Heart right ventricle (tissue), 16 donors: ENCODE measurements at places on chromosomes 13 and 19. TPM values are rescaled to one million over a fixed set of nuclear protein-coding genes. Genes with fewer than 3 reads are reported as not detected.

- no peak overlapping the region for H3K4me3 ChIP-seq
- H3K27me3 ChIP-seq = no peaks in the 10 kb centered on the region
- DNase-seq = no peak
Observed at GRCh38 chr13:109273326-109273751, 513.0 kb downstream of the IRS2 start.

DNA sequence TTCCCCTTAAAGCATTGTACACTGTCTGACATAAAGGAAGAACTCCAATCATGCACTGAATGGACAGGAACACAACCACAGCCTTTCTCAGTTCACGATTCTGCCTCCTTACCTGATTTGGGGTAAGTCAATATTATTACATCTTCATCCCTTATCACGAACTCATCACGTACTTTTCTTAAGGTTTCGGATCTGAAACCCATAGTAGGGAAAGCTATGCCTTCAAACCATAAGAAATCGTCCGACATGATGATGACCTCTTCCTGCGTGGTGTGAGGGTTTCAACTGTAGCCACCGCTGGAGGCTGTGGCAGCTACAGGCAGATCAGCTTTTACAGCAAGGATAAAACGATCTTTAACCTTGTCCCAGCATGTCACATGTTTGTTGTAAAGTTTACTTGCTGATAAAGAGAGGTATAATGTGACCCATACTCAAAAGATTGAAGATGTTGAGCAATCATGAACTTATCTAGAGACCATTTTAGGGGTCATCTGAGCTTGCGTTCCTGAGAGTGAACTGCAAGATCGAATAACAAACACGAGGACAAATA lies at the start of gene SULT2A1:
Gene SULT2A1 (minus strand): TSS at position 306 of the 550 bp plus-strand sequence. CDS start 58 bp downstream, at position 248.
- no peak for DNase-seq
- H3K27me3 ChIP-seq = peaks cover 13% of the 10 kb centered on the region
- H3K36me3 ChIP-seq = no peaks in the 10 kb centered on the region
- no peaks in the 10 kb centered on the region for H3K4me1 ChIP-seq

- DNase-seq = no peak
- H3K36me3 ChIP-seq = no peaks in the 10 kb centered on the region
- no peaks in the 10 kb centered on the region for H3K4me1 ChIP-seq
- H3K4me3 ChIP-seq = no peak overlapping the region
- H3K27me3 ChIP-seq = peaks cover 36% of the 10 kb centered on the region
Observed at GRCh38 chr13:111886217-111886945, 180.6 kb upstream of the SOX1 start.

DNA sequence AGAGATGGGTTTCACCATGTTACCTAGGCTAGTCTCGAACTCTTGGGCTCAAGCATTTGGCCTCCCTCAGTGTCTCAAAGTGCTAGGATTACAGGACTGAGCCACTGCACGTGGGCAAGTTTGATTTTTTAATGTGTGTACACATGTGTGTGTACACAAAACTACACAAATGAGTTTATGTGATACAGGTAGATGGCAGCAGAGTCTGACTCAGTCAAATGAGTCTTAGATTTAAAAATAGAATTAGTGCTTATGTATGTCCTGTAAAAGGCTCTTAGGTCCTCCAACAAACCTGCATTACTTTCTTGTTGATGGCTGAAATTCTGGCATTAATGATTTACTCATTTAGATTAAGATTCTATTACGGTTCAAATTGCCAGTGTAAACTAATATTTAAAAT lies 293.7 kb downstream of the PCDH17 start:
- no peak overlapping the region for H3K4me3 ChIP-seq
- no peak for DNase-seq
- H3K4me1 ChIP-seq = no peaks in the 10 kb centered on the region
- H3K36me3 ChIP-seq = no peaks in the 10 kb centered on the region

DNA sequence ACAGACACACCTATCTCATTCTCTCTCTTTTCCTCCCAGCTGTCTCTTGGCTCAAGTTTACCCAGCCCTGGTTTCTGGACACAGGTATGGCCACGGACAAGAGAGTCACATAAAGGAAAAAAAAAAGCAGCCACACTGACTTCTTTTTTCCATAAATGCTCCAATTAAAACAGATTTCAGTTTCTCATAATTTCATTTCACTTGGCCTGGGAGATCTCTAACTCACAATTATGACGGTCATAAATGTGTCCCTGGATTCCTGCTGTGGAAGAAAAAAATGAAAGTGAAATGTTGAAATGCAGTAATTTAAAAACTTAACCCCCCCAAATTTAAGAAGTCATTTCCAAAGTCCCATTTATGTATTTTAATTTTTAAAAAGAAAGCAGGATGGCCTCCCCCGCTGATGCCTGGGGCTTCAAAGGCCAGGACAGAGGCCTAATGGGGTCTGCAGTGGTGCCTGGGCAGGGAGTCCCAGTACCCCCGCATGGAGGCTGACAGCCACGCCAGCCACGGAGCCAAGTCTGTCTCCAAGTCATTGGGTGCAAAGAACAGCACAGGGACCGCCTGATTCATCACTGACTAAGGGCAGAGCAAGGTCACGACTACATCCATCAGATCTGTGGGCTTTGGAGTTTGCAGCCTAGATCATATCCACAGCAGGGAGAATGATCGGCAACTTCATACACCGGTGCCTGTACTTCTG lies 79.7 kb downstream of the TSHZ3 start:
- no peaks in the 10 kb centered on the region for H3K36me3 ChIP-seq
- H3K4me1 ChIP-seq = no peaks in the 10 kb centered on the region
- H3K27ac ChIP-seq = no peak overlapping the region
- no peak overlapping the region for H3K4me3 ChIP-seq

GRCh38 chr19:57675881-57676280 lies 5.9 kb upstream of the ZNF551 start:
- no peak for DNase-seq
- no peak overlapping the region for H3K4me3 ChIP-seq
- H3K4me1 ChIP-seq = no peaks in the 10 kb centered on the region

GRCh38 chr19:31313291-31314030 lies 35.8 kb downstream of the TSHZ3 start:
- H3K36me3 ChIP-seq = peaks cover under 1% of the 10 kb centered on the region
- no peak overlapping the region for H3K27ac ChIP-seq
- no peak overlapping the region for H3K4me3 ChIP-seq
- H3K4me1 ChIP-seq = peaks cover 60% of the 10 kb centered on the region

GRCh38 chr19:45499196-45500180 lies 1.2 kb downstream of the PPM1N start:
- peak overlapping the region; percentile 24 for H3K4me3 ChIP-seq
- DNase-seq = no peak
- peaks cover 33% of the 10 kb centered on the region for H3K27me3 ChIP-seq

DNA sequence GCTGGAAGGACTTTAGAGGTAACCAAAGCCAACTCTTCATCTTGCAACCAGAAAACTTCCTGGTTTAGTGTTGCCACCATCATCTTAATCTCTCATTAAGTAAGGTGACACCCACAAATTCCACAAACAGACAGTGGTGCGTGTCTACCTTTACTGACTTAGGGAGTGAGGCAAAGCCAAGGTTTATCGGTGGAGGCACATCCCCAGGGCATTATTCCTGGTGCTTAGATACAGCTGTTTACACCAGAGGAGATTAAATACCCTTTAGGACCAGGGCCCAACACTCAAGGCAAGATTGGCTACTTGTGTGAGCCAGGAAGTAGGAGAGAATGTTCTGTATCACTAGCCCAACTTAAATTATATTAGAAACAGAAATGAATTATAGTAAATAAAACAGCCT lies 9.5 kb downstream of the STOML3 start:
- no peak overlapping the region for H3K27ac ChIP-seq
- no peak overlapping the region for H3K4me3 ChIP-seq
- no peak for DNase-seq
- no peaks in the 10 kb centered on the region for H3K27me3 ChIP-seq
- H3K36me3 ChIP-seq = no peaks in the 10 kb centered on the region

- peaks cover 8% of the 10 kb centered on the region for H3K27me3 ChIP-seq
- H3K36me3 ChIP-seq = no peaks in the 10 kb centered on the region
- H3K27ac ChIP-seq = peak overlapping the region; percentile 85
- peak overlapping the region; percentile 73 for H3K4me3 ChIP-seq
- DNase-seq = peak; percentile 26
Observed at GRCh38 chr19:53466726-53467484, 628 bp upstream of the ZNF813 start.

- H3K4me1 ChIP-seq = no peaks in the 10 kb centered on the region
- H3K4me3 ChIP-seq = no peak overlapping the region
- no peaks in the 10 kb centered on the region for H3K27me3 ChIP-seq
- DNase-seq = no peak
- H3K27ac ChIP-seq = no peak overlapping the region
Observed at GRCh38 chr13:55815458-55816033, 1325.2 kb upstream of the PRR20A start.

DNA sequence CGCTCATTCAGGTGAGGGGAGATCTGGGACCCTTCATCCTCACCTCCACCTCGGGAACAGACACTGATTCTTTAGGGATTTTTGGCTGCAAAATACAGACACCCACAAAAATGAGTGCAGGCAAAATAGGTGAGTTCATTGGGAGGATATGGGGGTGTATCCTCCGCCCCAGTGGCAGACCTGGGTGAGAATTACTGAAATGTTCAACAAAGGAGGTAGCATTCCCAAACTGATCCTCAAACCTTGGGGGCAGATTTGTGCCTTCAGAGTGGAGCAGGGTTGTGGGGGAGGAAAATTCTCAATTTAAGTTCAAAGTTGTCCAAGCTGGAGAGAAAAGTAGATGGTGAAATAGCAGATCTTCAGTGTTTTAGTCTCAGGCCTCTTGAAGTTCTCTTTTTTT lies 31.3 kb upstream of the SIN3B start:
- H3K4me3 ChIP-seq = no peak overlapping the region
- no peak for DNase-seq
- H3K4me1 ChIP-seq = no peaks in the 10 kb centered on the region
- no peaks in the 10 kb centered on the region for H3K36me3 ChIP-seq
- no peaks in the 10 kb centered on the region for H3K27me3 ChIP-seq
- H3K27ac ChIP-seq = no peak overlapping the region

DNA sequence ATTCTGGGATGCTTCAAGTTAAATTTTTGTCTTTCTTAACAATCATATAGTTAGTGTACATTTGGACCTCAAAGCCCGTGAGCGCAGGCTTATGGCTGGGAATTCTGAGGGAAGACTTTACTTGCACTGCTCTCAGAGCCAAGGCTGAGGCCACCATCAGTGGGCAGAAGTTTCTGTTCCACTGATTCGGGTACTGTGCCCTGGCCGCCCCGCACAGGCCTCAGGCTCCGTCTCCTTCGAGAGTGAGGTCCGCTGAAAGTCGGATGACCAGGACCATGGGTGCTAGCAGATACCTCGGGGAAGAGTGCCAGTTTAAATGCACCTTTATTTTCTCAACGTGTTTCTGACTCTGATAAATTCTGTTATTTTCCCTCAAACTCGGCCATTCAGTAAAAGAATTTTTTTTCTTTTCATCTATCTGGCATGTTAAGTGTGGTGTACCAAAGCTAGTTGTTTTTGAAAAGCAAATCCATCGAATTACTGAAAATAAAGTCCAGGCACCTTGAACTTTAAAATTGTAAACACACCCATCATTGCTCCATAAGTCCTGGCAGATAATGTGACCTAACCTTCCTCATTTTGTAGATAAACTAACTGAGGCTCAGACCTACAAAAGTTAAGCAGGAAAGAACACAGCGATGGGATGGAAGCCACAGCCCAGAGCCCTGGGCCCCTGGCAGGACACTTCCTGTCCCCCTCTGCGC lies 126.7 kb downstream of the SOX1 start:
- H3K4me3 ChIP-seq = no peak overlapping the region
- H3K27ac ChIP-seq = no peak overlapping the region
- H3K27me3 ChIP-seq = peaks cover 8% of the 10 kb centered on the region
- no peaks in the 10 kb centered on the region for H3K4me1 ChIP-seq

RXFP2 gene
- polyA plus RNA-seq = 0.01 TPM

ZNF497 gene
- 0.33 TPM for polyA plus RNA-seq

ZNF382 gene
- 2.6 TPM for polyA plus RNA-seq

B3GNT8 gene
- polyA plus RNA-seq = 3.3 TPM

RB1 gene
- polyA plus RNA-seq = 12.3 TPM

URAD gene
- not detected for polyA plus RNA-seq
